ENCODE measurements at places on chromosomes 12 and 14. TPM values are rescaled to one million over a fixed set of nuclear protein-coding genes. Genes with fewer than 3 reads are reported as not detected.

Gene CLEC6A
- total RNA-seq, result not detected

Gene SLC17A8
- not detected for total RNA-seq

Gene VWF
- total RNA-seq, result 1,119 TPM

Gene PHC1
- total RNA-seq, result 17.3 TPM

Gene CCDC175
- not detected for total RNA-seq
